Activated T-helper 1 cell treated with anti-CD3 and anti-CD28 coated beads, Interleukin-2, amount 50 U/mL, for 16 hours (primary cell): ENCODE measurements at places on chromosomes 2 and 18.

GRCh38 chr2:11967946-11968465 is 221.6 kb downstream of the LPIN1 start:
- DNase-seq, result no peak

DNA sequence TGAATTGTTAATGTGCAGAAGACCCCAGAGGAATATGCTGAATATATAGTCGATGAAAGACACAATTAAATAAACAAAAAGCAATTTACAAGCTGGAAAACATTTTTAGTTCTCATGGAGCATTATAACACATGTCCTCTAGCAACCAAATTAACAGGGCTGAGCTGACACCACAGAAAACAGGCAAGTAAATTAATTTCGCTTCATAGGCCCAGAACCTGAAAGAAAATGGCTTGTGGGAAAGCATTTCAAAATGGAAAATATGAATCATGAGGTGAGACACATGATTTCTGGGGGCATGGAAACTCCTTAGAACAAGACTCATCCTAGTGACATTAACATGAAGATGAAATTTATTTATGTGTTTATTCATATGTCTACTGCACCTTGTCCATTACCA is 25.0 kb upstream of the RNF152 start:
- DNase-seq, result no peak

DNA sequence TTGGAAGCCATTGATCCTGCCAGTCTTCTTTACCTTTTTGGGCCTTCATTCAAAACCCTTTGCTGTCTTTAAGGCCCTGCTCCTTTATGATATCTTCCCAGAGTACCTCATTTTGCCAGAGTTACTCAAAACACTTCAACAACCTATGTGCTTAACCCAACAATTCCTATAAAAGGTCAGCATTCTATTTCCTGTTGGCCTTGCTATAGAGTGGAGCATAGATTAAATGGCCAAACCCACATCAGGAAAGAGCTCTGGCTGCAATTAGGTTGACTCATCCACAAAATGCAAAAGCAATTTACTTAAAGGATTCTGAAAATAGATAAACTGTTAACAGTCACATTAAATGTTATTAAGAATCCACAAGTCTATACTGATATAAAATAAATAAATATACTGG is 21.2 kb downstream of the MRPL33 start:
- no peak for DNase-seq

- no peak for DNase-seq
Measured at GRCh38 chr18:32280188-32280783, 90.4 kb downstream of the MEP1B start.

DNA sequence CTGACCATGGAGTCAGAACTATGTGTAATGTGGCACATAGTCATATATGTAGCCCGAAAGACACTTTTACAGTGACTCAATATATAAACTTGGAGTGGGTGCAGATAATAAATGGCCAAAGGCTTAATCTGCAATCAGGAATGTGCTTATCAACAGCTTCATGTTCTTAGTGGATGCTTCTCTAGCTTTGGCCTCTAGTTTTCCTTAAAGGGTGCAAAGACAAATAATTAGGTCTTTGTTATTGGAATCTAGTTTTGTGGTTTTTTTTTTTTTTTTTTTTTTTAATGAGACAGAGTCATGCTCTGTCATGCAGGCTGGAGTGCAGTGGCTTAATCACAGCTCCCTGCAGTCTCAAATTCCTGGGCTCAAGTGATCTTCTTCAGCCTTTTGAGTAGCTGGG is 625.6 kb downstream of the EPHA4 start:
- no peak for DNase-seq

DNA sequence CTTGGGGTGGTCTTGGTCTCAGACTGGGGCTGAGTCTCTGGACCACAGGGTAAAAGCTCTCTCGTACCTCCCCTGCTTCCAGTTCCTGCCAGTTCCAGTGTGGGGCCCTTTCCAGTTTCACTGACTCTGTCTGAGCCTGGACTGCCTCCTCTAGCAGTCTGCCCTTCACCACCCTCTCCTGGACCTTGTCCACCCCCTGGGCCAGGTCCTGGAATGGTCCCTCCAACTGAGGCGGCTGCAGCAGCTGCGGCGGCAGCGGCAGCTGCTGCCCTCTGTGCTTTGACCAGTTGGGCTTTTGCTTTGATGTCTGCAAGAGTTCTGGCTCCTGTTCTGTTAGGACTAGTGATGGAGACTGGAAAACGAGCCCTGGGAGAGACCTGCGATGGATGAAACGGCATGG is 70.7 kb upstream of the DTNB start:
- DNase-seq, result no peak

- DNase-seq, result no peak
Measured at GRCh38 chr2:1010415-1010930, 59.8 kb downstream of the SNTG2 start.

GRCh38 chr18:3097082-3097481 is 84.1 kb upstream of the LPIN2 start:
- DNase-seq, result no peak

DNA sequence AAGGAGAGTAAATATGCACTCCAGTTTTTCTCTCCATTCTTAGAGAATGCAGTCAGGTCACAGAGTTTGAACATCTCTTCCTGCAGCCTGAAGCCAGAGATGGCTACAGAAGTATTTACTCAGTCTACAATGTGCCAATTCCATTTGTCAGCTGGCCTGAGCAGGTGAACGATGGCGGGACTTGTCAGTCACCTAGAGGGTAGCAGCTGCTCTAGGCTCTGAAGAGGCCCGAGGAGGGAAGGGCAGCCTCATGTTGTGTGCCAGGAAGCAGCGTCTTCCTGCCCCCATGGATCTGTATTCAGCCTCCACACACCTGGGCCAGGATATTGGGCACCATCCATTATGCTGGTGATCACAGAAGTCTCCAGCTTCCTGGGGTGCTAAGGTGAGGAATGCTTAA is 316.7 kb upstream of the CHAC2 start:
- DNase-seq, result no peak

DNA sequence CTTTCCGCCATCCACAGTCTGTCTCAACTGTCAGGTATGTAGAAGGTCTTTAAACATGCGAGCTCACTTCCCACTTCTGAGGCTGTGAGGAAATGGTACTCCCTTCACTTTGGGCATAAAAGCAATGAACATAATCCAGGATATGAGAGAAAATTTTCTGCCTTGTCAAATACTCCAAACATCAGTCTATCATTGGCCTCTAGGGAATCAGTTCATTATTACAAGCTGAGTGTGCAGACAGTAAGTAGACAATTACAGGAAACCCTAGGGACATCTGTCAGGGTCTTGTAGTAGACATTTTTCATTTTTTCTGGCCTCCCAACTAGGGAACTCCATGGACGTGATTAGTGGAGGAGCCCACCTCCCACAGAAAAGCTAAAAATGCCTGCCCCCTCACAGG is 13.6 kb upstream of the APCDD1 start:
- DNase-seq, result no peak

GRCh38 chr2:158746488-158746887 is 48.6 kb upstream of the DAPL1 start:
- no peak for DNase-seq

- no peak for DNase-seq
Measured at GRCh38 chr18:51321696-51322095, 124.2 kb upstream of the MEX3C start.

DNA sequence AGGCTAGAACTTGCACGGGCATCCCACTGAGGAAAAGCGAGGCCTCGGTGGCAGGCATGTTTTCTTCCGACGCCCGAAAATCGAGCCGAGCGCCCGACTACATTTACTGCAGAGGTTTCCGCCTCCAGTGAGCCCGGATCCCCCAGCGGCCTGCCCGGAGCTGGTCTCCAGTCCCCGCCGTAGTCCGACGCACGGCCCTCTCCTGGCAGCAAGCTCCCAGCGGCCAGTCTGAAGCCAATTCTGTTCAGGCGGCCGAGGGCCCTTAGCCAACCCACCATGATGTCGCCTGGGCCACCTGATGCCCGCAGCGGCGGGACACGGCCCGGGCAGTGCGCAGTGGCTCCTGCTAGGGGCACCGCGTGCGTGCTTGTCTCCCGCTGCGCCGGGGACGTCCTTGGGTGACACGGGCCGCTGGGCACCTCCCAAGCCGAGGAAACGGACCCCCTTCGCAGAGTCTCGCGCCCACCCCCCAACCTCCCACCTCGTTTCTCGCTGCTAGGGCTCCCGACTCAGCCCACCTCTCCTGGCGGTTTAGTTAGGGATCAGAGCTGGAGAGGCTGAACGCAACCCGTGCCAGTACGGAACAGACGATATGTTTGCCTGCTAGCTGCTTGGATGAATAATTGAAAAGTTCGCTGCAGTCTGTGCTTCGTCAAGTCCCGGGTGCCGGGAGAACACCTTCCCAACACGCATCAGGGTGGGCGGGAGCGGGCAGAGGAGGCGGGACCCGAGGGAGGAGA is 5.3 kb downstream of the ONECUT2 start:
- no peak for DNase-seq

- no peak for DNase-seq
Measured at GRCh38 chr18:11258039-11258610, 108.8 kb upstream of the PIEZO2 start.

DNA sequence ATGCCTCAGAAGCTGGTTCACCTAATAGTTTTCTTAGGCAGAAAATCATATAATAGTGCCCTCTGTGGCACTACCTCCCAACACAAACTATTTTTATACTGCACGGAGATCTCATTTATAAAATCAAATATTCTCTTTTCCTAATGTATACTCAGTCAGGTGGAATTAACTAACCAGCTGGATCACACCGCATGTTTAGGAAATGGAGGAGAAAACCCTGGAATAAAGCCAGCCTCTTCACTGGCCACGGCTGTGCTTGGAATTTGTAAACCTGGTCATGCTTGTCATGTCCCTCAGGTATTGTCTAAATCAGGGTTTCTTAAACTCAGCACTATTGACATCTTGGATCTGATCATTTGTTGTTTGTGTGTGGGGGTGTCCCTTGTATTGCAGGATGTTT is 85.6 kb downstream of the DOCK10 start:
- DNase-seq, result no peak

DNA sequence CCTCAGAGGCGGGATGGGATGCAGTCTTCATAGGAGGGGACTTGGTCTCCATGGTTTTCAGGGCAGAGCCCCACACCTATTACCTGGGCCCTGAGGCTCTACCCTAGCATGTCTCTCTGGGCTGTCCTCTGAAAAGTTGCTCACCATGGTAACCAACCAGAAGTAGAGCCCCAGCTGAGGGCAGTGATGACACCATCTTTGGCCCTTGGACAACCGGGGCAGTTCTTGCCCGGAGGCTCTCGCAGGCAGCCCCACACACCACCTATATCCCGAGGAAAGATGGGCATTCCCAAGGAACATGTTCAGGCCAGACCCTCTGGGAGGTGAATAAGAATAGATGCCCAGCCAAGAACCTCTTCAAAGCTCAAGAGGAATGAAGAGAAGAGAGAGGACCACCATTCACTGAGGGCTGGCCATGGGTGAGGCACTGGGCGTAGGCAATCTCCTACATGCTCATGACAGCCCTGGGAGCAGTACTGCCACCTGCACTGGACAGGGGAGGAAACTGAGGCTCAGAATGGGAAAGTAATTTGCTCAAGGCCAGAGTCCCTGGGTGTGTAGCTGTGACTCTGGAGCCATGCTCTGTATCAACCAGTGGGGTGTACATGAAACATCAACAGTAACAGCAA is 72.5 kb downstream of the HS1BP3 start:
- DNase-seq, result no peak

DNA sequence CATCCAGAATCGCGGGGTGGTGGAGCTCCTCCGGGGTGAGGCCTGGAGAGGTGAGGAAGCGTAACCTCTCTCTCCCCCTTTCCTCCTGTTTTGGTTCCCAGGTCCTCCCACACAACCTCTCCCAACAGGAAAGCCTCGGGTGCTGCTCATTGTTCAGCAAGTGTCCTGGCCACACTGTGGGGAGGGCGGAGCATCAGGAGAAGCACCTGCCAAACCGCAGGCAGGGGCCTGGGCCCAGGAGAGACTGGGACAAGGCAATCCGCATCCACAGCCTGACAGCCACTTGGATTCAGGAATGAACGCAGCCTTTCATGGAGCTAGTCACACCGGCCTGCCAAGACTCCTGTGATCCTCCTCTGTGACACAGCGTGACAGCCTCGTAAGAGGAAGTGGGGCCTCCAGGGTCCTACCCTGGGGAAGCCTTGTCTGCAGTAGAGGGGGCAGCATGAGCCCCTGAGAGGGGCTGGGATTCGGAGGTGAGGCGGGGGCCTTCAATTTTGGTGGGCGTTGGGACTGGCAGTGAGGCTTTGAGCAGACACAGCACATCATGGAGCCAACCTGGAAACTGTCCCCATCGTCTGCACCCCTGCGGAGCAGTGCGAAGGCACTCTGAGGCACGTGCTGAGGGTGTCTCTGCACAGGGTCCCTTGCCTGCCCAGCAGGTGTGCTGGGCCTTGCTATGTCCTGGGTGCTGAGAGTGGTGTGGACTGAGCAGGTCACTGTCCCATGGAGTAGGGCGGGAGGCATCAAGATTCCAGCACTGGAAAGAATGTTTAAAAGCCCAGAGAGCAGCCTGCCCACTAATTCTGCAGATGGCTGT is 62.2 kb downstream of the EDAR start:
- no peak for DNase-seq

DNA sequence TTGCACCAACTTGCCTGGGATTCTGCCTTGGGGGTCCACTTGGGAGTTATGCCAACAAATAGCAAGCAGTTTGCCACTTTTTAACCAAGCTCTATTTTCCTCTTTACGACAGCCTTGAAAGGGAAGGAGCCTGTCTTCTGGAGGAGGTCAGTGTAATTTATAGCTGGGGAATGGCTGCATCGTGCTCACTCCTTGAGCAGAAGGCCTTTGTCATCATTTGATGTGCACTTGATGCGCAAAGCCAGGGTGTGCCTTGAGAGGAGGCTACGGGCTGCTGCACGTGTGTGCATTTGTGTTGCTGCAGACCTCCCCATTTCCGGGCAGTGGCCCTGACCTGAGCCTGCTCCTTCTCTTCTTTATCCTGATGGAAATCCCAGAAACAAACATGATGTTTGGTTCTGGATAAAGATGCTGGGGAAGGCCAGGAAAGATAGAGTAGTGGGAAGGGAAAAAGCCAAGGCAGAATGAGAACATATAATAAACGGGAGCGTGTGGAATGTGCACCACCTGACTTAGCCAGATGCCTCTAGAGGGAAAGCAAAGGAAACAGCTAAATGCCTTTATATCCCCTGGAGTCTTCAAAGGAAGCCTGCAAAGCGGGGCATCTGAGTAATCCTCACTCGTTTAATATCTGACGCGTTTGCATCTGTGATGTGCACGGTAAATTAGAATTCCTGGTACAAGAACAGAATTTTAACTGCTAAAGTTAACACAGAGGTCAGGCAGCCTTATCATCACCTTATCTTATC is 68.3 kb upstream of the ZNF521 start:
- DNase-seq, result no peak

DNA sequence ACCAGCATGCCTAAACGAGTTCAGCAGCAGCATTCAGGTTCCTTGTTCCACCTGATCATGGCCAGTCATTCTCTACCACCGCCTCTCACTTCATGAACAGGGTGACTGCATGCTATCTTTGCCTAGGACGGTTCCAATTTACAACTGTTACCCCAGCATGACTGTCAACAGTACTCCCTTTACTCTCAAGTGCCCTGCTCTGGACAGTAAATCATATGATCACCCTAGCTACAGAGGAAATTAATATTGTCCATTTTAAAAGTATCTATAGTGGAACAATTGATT is 25.7 kb downstream of the MGAT4A start:
- DNase-seq, result no peak

GRCh38 chr2:58560531-58560930 is 319.4 kb upstream of the FANCL start:
- DNase-seq, result no peak

GRCh38 chr2:143936848-143937722 is 582.8 kb downstream of the ZEB2 start:
- DNase-seq, result no peak

GRCh38 chr18:46677611-46678010 is 20.6 kb upstream of the LOXHD1 start:
- DNase-seq, result no peak

- no peak for DNase-seq
Measured at GRCh38 chr2:26380281-26380680, 21.4 kb upstream of the DRC1 start.
